ENCODE measurements at places on chromosomes 5 and 9.

DNA sequence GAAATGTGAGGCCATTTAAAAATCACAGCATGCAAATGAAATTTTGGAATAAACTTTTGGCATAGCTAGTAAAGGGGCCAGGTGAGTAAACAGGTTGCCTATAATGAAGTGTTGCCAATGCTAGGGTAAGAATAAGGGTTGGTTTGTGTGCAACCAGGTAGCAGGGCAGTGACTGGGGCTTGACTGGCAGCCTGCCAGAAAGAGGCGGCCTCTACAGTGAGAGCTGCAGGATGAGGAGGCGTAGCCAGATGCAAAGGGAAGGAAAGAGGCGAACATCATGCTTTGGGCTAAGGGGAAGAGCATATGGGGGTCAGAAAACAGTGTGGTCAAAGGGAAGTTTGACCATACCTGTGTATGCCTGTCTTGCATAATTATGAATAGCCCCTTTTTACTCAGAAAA is 70.6 kb downstream of the MAST4 start:
- no peak for DNase-seq

GRCh38 chr5:33738967-33739366 is 152.8 kb downstream of the ADAMTS12 start:
- no peak for DNase-seq

DNA sequence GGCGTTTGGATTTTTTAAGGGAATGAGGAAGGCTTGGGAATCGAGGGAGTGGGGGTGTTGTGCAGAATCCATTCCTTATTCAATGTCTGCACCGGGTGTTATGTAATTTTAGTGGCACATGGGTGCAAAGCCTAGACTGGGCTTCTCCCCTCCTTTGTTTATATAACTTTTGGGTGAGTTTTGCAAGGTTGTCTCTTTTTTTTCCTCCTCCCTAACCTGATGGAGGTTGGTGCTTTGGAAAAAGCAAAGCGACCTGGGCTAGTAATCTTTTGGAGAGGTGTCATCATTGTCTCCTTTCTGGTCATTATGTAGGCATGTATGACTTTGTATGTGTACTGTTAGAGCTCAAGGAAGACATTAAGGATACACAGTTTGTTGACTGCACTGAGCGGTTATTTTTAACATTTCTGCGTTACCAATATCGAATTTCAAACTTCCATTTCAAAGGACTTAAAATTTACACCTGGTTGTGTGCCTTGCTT is 3.1 kb downstream of the SMARCA2 start:
- DNase-seq, result no peak

- peak; percentile 71 for DNase-seq
Measured at GRCh38 chr9:100028201-100028784, 70.5 kb downstream of the ERP44 start.

DNA sequence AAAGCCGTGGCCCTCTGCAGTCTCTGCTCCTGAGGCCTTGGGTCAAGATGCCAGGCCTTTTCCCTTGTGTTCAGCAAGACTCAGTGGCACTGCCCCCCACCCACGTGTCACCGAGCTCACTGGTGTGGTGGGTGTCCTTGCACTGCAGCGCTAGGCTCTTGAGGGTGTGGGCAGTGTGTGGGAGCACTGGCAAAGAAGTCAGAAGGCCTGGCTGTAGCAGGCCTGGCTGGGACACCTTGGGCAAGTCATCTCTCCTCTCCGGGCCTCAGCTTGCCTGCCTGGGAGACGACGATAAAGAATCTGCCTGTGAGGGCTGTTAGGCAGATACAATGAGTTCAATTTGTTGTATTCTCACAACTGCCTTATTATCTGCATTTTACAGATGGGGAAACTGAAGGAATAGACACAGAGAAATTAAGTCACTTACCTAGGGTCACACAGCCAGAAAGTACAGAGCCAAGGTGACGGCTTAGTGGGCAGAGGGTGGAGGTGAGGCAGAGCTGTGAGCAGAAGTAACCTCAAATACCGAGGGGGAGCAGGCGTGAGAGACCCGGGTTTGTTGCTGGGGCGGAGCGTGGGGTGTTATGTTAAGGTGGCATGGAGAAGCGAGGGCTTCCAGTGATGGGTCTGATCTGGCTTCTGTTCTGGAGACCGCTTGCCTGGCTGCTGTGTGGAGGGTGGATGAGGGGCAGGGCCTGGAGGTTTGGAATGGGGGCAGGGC is 1.4 kb downstream of the TSPAN17 start:
- DNase-seq, result no peak

GRCh38 chr9:106697390-106697749 is 165.6 kb upstream of the ZNF462 start:
- DNase-seq, result no peak

DNA sequence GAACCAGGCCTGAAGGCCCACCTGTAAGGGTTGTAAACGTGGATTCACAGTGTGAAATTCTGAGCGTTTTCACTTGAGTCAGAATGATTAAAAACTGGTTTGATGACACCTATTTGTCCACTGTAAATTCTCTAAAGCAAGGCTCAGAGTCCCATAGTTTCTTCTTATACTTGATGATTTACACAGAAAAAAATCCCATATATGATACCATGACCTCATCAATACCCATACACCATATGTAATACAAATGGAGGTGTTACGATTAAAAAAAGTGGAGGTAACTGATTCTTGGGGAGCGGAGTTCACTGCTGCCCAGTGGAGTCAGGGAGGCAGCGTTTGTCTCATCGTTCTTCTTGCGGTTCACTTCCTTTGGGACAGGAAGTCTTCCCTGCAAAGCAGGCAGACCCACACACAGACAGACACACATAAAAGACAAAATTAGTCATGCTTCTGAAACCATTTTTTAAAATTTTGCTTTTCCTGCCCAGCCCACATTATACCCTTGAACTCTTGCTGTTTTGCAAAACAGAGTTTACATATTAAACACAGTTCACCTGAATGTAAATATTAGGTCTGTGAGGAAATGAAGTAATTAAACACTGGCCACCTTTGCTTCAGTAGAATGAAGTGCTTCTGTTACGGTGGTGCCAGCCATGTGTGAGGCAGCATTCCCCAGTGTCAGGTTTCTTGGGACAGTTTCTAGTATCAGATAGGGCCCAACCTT is 26.2 kb downstream of the NREP start:
- DNase-seq, result no peak

- DNase-seq, result no peak
Measured at GRCh38 chr9:26723486-26723885, 169.1 kb downstream of the CAAP1 start.

DNA sequence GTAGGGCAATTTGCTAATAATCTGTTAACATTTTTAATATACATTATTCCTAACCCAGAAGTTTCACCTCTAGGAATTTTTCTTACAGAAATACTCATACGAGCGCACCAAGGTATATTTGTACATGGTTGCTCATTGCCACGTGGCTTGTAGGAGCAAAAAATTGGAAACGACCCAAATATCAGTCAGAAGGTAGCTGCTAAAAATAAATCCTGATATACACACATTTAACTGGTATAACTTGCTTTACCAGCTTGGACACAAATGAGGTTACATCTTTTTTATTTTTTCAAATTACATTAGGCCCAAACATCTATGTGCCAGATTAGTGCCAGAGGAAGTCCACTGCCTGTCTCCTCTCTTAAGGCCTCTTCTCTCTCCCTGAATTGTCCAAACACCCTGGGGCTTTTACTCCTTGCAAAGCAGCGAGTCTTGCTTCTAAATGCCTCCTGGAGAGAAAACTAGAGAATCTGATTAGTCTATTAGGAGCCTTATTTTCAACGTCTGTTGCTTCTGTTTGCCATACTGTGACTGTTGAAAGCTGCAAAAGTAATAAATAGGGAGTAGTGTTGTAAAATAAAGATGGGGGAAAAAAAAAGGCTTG is 92.0 kb upstream of the SSBP2 start:
- DNase-seq, result no peak

DNA sequence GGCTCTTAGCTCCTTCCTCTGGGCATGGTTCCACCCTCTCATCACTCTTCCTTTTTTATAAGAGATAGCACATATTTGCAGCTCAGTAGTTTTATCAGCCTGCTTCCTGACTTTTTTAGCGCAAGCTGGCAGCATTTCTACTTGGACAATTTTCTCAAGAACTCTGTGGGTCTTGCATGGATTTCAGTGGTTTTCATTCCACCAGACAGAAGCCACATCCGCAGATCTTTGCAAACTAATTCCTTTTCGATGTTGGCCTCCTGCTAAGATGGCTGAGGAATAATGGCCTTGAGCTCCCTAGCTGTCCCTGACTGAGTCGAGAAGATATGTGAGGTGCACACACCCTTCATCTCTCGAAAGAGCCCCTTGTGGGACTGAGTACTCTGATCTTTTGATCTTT is 49.5 kb downstream of the GALNT12 start:
- peak; percentile 96 for DNase-seq

GRCh38 chr5:139639619-139640380 is 8.3 kb upstream of the CXXC5 start:
- DNase-seq, result peak; percentile 20

GRCh38 chr5:140607031-140607430 is 25.9 kb downstream of the CD14 start:
- no peak for DNase-seq

GRCh38 chr9:104617418-104617817 is 586 bp downstream of the OR13C9 start:
- peak; percentile 28 for DNase-seq

DNA sequence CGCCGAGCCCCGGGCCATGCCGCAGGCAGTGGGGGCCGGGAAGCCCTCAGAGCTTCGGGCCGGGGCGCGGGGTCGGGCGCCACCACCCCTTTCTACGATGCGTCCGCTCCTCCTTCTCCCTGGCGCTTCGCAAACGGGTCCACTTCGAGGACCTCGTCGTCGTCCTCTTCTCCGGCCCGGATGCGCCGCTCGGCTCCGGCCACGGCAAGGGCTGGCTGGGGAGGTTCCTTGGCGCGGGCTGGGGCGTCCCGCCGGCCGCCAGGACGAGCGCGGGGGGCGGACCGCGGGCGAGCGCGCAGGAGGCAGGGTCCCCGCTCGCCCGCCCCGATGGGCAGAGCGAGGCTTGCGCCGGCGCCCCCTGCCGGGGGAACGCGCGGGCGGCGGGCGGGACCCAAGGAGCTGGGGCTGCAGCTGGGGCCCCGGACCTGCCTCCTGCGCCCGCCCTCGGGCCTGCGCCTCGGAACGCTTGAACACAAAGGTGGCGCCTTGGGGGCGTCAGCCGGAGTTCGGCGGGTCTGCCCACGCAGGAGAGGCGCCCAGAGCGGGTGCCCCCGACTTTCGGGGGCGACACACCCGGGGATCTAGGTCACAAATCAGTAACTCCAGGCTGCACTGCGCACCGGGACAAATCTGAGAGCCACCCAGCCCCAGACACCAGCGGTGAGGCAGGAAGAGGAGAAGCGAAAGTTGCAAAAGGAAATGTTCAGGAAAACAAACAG is at the start of gene ROR2:
TSS of gene ROR2 (minus strand) at position 283 of the 719 bp plus-strand sequence.
- peak; percentile 71 for DNase-seq

DNA sequence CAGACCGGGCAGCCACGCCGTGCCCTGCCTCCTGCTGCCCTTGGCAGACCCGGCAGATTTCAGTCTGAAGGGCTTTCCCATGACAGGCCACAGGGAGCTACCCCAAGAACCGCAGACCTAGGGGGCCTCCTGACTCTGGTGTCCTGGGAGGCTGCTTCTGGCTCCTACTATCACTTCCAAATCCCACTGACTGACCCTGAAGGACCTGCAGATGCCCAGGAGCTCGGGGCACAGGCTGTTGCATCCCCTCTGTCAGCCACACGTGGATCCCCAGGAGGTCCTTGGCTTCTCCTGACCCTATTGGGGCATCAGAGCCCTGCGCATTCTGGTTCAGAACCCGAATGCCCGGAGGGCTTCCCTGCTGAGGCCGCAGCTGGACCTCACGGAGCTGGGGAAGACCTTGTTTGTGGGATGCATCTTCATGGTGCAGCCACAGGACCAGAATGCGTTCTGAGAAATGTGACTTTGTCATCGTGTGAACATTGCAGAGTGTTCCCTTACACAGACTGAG is 81.3 kb upstream of the IRX4 start:
- no peak for DNase-seq

DNA sequence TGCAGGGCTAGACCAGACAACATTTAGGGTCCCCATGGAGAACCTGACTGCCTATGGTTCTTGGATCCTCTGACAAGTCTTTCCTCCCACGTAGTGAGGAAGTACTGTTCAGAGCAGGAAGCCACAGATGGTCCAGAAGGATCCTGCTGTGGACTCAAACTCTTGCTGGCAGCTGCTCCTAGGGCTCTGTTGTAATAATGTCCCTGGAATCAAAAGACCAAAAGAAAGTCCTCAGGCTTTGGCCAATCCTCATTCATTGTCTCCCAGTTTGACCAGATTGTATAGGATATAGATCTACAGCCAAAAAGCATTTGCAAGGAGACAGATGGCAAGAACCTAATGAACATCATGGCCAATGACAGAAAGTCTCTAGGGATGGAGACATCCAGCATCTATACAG is 53.9 kb downstream of the SEMA6A start:
- no peak for DNase-seq

DNA sequence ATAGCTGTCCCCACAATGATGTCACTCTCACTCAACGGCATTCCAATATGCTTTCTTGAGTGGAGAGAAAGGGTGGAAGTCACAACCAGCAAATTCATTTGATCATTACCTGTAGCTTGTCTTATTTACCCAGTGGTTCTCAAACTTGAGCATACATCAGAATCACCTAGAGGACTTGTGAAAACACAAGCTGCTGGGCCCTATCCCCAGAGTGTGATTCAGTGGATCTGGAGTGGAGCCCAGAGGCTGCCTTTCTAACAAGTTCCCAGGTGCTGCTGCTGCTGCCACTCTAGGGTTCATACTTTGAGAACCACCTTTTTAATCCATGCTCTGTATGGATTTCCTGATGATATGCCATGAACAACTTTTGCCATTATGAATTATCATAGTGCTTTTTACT is 94.7 kb downstream of the KLHL3 start:
- DNase-seq, result peak; percentile 16

DNA sequence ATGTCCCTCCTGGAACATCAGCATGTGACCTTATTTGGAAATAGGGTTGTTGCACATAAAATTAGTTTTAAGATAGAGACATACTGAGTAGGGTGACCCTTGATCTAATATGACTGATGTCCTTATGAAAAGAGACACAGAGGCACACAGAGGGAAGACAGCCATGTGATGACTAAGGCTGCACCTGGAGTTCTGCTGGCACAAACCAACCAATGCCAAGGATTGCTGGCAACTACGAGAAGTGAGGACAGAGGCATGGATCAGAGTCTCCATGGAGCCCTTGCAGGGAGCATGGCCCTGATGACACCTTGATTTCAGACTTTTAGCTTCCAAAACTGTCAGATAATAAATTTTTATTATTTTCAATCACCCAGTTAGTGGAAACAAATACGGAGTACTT is 101.9 kb downstream of the FBXL7 start:
- DNase-seq, result no peak

- no peak for DNase-seq
Measured at GRCh38 chr9:110738982-110739381, 70.4 kb downstream of the MUSK start.

- peak; percentile 64 for DNase-seq
Measured at GRCh38 chr5:160479926-160480325, 58.3 kb downstream of the PTTG1 start.

GRCh38 chr9:117323390-117323789 is 91.5 kb downstream of the ASTN2 start:
- DNase-seq, result no peak

All from fibroblast of upper back skin (primary cell).